ENCODE measurements at places on chromosomes 1 and 21. TPM values are rescaled to one million over a fixed set of nuclear protein-coding genes. Genes with fewer than 3 reads are reported as not detected.

The PCBP3 gene
- total RNA-seq: 6.1 TPM

The OR14K1 gene
- total RNA-seq: not detected

- no peak for DNase-seq
These were observed 86.7 kb downstream of the GALNT2 start for GRCh38 chr1:230153641-230154296.

- DNase-seq: peak; percentile 93
These were observed 203.0 kb downstream of the TOMM20 start for GRCh38 chr1:234925440-234926263.

GRCh38 chr21:38123626-38124025 lies 133.2 kb upstream of the KCNJ15 start:
- no peak for DNase-seq

The RNASEL gene
- 12.6 TPM for total RNA-seq

DNA sequence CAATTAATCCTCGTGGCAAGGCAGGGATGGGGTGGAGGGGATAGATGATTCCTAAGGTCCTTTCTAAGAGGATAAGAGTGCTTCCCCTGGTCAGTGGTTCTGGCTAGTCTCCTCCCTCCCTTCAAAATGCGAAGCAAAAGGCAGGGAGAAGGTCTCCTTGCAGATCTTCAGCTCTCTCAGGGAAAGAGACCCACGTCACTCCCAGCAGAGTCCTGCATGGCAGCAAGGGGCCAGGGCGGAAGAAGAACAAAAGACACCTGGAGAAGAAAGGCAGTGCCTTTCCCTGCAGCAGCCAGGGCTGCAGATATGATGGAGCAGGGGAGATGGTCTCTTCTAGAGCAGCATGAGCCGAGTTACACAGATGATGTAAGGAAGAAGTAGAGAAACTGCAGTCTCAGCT lies 29.6 kb upstream of the SLAMF9 start:
- no peak for DNase-seq

The PAX7 gene
- total RNA-seq: 2.1 TPM

The WNT3A gene
- total RNA-seq: not detected

The ADORA3 gene
- total RNA-seq: not detected

The ACKR1 gene
- not detected for total RNA-seq

DNA sequence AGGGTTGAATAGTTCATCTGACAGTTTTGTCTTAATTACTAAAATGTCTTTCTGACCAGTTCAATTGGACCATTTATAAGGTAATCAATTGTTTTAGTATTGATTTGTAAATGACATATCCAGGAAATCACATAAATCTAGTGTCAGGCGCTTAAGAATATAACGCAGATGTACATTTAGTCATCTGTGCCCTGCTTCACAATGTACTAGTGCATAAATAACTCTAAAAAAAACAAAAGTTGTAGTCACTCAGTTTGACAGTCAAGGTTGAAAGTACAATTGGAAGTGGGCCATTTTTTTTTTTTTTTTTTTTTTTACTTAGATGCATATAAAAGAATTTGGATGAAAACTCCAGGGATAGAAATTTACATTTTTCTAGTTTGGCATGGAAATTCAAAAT lies 490.4 kb downstream of the PTPRC start:
- DNase-seq: no peak

The MXRA8 gene
- 46.0 TPM for total RNA-seq

- peak; percentile 51 for DNase-seq
These were observed 3.9 kb downstream of the CLDN19 start for GRCh38 chr1:42736152-42736551.

The AMY1A gene
- not detected for total RNA-seq

DNA sequence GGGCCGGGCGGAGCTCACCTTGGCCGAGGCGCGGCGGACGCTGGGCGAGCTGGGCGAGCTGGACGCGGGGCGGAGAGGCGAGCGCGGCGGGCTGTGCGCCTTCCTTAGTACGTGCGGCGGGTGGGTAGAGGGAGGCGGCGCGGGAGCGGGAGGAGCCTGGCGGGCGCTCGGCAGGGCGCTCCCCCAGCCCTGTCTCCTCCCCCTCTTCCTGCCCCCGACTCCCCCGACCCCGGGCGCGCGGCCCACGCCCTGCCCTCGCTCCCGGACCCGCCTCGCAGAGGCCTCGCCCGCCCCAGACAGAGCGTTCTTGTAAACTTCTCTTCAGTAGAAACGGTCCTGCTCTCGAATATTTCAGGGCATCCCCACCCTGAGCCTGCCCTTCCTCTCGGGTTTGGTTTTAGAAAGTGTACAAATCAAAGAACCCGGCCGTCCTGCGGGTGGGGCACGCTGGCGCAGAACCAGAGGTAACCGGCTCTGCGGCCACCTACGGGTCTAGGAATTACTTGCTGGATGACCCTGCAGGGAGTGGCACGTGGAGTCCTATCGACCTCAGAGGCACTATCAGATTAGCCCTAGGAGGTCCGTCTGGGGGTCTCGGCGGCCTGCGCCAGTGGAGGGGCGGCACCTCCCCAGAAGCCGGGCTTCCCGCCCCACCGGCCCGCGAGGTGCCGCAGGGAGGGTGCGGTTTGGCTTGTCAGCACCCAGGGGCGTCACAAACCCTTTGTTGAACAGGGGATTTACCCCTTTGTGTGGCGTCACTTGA lies at the start of gene S100A10:
Gene S100A10, minus strand, starts transcription at position 126 of the 763 bp plus-strand sequence. CDS start 7,629 bp downstream, outside the sequence.
- DNase-seq: peak; percentile 60

DNA sequence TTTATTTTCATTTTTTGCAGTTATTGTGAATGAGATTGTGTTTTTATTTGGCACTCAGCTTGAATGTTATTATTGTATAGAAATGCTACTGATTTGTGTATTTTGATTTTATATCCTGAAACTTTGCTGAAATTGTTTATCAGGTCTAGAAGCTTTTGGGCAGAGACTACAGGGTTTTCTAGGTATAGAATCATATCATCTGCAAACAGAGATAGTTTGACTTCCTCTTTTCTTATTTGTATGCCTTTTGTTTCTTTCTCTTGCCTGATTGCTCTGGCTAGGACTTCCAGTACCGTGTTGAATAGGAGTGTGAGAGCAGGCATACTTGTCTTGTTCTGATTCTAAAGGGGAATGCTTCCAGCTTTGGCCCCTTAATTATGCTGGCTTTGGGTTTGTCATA lies 27.3 kb downstream of the ZNF691 start:
- no peak for DNase-seq

GRCh38 chr1:195733408-195733807 lies 874.8 kb downstream of the KCNT2 start:
- DNase-seq: no peak

- peak; percentile 88 for DNase-seq
These were observed 5.7 kb upstream of the ACOT11 start for GRCh38 chr1:54542120-54542961.

GRCh38 chr1:204802401-204803175 lies 68.1 kb upstream of the NFASC start:
- no peak for DNase-seq

The FCRLB gene
- total RNA-seq: 0.51 TPM

GRCh38 chr1:22750685-22751051 lies 40.0 kb downstream of the EPHB2 start:
- no peak for DNase-seq

The SPATA1 gene
- 0.17 TPM for total RNA-seq

GRCh38 chr1:225410036-225410435 lies 17.8 kb downstream of the LBR start:
- DNase-seq: no peak

The KIF2C gene
- total RNA-seq: 82.2 TPM
